ENCODE measurements at places on chromosomes 11 and 22. TPM values are rescaled to one million over a fixed set of nuclear protein-coding genes. Genes with fewer than 3 reads are reported as not detected.

DNA sequence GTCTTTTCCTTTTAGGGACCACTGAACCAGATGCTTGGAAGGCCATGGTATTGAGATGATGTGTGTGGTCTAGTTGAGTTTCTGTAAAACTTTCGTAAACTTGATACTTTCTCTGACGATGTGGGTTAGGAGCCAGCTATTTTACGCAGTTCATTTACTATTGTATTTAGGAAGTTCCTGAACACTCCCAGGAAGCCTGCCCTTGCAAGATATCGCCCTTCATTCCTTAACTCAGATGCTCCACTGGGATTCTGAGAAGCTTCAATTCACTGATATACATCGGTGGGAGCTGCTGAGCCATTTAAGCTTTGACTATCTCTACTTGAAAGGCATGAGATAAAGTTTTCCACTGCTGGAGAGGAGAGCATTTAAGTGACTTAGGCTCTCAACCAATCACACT lies 121.3 kb downstream of the CSNK2A3 start:
- no peak for DNase-seq

- no peak for DNase-seq
These were observed 413.6 kb downstream of the OPCML start for GRCh38 chr11:133118563-133119268.

DNA sequence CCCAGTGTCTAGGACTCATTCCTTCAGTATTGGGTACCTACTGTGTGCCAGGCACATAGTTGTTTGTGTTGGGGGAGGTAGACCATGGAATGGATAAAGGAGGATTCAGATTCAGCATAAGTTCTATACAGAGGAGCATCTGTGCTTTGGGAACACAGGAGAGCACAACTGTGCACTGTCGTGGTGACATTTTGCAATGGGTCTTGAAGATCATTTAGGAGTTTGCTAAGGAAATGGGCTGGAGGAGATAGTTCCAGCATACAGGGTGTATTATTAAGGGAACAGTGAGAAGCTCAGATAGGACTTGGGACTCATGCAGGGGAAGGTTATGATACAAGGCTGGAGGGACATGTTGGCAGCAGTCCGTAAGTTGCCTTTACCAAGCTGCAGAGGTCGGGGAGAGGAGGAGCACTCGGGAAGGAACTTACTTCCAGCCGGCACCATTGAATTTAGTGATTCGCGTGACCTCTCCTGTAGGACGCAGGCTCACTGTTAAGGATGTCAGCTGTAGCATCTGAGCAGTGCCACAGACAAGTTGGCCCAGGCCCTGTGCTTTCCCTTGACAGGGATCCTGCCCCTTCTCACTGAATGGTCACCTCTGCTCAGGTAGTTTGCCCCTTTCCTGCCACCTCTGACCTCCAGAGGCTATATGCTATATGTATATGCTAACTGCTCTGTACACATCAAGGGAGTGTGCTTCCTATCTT lies 25.6 kb downstream of the TREH start:
- no peak for DNase-seq

DNA sequence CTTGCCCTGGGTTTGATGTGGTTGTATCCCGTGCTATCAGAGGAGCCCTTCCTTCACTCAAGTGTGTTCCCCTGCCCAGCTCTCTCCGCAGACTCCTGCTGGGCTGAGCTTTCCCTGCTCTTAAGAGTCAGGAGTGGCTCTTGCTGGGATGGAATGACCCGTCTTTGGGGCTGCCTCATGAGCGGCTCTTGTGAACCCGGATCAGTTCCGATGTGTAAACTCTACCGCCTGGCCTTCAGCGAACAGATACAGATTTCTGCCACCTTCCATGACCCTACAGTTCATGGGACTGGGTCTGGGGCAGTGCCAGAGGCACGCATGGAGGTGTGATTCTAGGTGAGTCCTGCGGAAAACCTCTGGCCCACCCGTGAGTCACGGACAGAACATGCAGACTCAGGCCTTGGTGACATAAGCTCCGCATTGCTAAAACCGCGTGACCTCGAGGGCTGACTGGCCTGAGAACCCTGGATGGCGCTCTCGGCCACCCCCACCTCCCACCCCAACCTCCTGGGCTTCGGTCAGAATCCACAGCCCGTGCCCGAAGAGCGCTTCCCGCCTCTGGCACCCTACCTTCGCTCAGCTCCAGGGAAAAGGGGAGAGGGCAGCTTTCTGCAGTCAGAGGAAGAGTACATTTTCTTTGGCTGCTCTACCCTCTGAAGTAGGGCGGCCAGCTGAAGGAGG lies 1.3 kb upstream of the ZBTB16 start:
- DNase-seq = no peak

GRCh38 chr11:124896821-124897391 lies 759 bp downstream of the ROBO4 start:
- DNase-seq = no peak

GRCh38 chr11:96196181-96196662 lies 146.8 kb downstream of the MAML2 start:
- no peak for DNase-seq

DNA sequence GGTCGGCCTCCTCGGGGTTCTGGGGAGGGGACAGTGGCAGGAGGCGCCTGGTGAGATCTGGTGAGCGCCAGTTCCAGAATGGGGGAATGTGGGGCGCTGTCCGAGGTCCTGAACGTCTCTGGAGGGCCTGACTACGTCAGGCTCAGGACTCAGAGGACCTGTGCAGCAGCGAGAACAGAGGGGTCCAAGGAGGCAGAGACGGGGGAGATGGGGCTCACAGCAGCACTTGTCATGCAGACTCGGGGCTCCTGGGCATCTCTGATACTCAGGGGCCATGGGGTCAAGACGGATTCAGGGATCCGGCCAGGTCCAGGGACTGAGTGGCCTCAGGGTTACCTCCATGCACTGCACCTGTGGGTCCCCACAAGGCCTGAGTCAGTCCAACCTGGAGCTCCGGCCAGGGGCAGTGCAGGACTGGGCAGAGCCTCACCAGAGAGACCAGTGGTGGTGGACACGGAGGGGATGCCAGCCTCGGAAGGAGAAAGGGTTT lies 92.2 kb downstream of the BRD1 start:
- DNase-seq = no peak

DNA sequence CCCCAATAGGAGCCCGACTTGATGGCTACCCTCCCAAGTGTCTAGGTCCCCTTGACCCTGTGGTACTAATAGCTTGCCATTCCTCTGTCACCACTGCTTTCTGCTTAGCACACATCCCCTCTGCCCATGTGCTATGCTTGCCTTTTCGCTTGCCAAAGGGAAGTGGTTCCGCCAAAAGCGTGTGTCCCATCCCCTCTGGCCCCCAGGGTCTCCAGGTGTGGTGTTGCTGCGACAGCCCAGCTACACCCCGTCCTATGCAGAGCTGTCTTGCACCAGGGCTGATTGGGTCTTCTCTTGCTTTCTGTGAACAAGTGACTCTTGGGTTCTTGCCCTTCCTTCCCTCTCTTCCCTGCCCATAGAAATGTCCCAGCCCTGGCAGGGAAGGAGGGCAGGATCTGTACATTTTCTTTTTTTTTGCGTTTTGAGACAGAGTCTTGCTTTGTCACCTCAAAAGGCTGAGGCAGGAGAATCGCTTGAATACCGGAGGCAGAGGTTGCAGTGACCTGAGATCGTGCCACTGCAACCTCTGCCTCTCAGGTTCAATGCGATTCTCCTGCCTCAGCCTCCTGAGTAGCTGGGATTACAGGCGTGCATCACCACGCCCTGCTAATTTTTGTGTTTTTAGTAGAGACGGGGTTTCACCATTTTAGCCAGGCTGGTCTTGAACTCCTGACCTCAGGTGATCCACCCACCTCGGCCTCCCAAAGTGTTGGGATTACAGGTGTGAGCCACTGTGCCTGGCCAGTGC lies 3.9 kb downstream of the TANGO2 start:
- no peak for DNase-seq

DNA sequence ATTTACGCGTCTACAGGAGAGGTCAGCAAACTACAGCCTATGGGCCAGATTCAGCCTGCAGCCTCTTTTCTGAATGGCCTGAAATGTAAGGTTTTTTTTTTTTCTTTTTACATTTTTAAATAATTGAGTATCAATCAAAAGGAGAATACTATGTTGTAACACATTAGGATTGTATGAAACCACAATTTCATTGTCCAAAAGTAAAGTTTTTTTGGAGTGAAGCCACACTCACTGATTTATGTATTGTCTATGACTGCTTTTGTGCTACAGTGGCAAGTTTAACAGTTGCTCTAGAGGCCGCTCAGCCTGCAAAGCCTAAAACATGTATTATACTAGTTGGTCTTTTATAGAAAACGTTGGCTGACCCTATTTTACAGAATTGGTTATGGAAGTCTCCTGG lies 923.2 kb downstream of the NTM start:
- DNase-seq = no peak

- DNase-seq = no peak
These were observed 38.2 kb downstream of the TOM1 start for GRCh38 chr22:35337932-35338331.

Gene E2F8
- total RNA-seq = 1.2 TPM

Gene CTSW
- total RNA-seq = 1.1 TPM

Gene MLC1
- total RNA-seq = not detected

Gene DNAJB7
- total RNA-seq = 0.55 TPM

All from transverse colon (tissue), 4 donors.